ENCODE measurements at places on chromosomes 12 and 14.

GRCh38 chr12:52344111-52344510 is 22.9 kb upstream of the KRT83 start:
- DNase-seq: no peak

- DNase-seq: no peak
Observed at GRCh38 chr14:22509036-22509709, 79.9 kb downstream of the DAD1 start.

DNA sequence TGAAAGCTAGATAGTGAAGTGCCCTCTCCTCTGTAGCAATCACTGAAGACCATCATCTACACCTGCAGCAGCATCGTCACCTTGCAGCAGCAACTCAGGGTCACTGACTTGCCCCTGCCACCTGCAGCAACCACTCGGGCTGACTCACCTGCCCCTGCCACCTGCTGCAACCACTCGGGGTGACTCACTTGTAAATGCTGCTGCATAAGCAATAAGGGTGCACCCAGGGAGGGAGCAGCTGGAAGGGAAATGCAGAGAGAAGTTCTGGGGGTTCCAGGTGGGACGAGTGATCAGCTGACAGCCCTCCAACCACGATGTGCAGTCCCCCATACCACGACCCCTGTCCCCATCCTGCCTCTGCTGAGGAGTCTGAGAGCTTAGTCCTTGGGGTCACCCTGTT is 357.1 kb upstream of the SFSWAP start:
- DNase-seq: no peak

DNA sequence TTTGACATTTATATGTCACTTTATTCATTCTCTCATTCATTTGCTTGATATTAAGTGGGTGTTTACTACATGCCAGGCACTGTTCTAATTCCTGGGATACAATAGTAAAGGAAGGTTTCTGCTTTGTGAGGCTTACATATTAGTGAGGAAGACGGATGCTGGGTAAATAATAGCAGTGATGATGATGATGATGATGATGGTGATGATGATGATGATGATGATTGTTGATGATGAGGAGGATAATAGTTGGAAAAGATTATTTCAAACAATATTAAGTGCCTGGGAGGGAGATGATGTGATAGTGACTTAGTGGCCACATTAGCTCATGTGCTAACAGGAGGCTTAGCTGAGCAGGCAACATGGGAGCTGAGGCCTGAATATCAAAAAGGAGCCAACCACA is 19.3 kb upstream of the TMEM233 start:
- DNase-seq: no peak

- DNase-seq: no peak
Observed at GRCh38 chr12:107571492-107571891, 114.1 kb upstream of the PWP1 start.

GRCh38 chr14:99800781-99801180 is 7.6 kb downstream of the EML1 start:
- DNase-seq: no peak

DNA sequence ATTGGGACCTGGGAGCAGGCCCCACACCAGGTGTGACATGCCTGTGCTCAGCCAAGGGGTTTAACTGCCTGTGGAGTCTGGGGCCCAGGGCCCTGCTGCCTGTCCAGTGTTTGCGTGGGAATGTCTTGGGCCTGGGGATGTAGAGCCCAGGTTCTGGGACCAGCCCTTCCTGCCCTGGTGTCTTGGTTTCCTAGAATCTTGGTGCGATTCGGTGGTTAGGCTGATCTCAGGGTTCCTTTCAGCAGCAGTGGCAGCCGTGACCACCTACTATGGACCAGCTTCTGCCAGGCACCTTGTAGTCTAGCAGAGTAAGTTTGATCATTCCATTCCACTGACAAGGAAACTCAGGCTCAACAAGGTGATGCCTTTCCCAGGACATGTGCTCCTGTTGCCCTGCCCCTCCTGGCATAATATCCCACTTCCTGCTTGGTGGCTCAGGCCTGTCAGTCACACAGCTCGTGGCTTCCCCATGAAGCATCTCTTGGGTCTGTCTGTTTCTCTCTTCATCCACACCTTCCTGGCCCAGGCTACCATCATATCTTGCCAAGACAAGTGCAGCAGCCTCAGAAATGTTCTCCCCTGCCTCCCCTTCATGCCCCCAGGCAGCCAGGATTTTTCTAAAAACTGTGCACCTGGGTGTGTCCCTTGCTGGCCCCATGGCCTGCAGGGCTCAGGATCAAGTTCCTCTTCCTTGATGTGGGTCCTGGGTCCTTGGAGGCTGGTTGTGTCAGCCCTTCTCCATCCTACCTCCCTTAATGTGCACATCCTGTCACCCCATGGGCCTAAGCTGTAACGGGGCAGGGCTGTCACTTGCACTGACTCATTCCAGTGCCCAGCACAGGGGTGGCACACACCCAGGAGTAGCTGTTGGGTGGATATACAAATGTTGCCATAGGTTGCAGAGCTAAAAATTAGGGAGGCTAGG is 101.6 kb downstream of the SLC25A47 start:
- DNase-seq: no peak

GRCh38 chr12:62129291-62129690 is 130.9 kb upstream of the USP15 start:
- no peak for DNase-seq

- DNase-seq: no peak
Observed at GRCh38 chr12:1838994-1839365, 18.6 kb downstream of the LRTM2 start.

DNA sequence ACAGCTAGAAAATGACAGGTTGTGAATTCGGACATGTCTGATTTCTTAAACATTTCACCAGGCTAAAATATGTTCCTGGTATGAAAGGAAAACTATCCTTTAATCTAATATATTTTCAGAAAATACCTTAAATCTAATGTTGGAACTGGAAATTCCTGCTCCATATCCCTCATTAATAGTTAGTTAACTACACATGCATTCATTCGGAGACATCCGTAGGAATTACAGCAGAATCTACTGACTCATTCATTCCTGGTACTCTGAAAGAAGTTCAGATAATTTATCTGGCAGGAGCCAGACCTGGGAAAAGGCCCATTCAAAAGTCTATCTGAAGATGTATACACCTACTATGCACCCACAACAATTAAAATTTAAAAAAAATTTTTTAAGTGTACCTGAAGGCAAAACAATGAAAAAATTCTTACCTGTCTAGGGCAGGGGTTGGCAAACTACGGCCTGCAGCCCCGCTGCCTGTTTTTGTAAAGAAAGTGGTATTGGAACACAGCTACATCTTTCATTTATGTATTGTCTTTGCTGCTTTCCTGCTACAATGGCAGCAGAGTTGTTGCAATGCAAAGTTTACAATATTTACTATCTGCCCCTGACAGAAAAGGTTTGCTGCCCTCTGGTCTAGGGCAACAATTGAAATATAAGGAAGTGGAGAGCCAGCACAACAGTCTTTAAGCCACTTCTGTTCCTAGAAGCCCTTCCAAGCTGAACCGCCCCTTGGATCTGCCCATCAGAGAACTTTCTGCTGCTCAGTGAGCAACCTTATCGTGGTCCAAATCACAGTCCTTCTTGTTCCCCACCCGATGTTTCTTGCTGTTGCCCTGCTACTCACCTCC is 17.9 kb upstream of the NFYB start:
- no peak for DNase-seq

Measured in activated CD4-positive, CD25-positive, alpha-beta regulatory T cell treated with anti-CD3 and anti-CD28 coated beads, Interleukin-2, amount 50 U/mL, for 16 hours (primary cell).